Stimulated activated CD4-positive, alpha-beta T cell treated with anti-CD3 and anti-CD28 coated beads, TNF-alpha, amount 100 ng/mL, for 1 hour (primary cell): ENCODE measurements at places on chromosomes 3 and 15.

DNA sequence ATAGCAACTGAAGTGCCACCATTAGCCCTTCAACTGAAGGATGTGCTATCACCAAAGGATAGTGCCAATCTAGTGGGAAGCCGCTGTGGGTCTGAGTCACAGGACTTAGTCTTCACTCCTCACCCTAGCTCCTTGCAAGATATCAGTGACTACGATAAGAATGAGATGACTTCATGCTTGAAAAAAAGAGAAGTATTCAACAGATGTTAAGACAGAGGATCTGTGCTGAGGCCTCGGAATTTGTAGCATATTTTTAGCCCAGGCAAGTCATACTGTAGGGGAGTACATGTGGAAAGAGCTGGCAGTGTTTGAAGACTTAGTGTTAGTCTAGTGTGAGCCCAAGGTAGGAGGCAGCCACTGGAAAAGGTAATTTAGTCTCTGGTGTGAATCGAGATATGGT, 270.7 kb upstream of the LRTM1 start:
- no peak for DNase-seq

- DNase-seq, result no peak
Measured at GRCh38 chr3:16994854-16995525, 110.2 kb downstream of the PLCL2 start.

- DNase-seq, result no peak
Measured at GRCh38 chr3:72601060-72601459, 247.2 kb downstream of the SHQ1 start.

DNA sequence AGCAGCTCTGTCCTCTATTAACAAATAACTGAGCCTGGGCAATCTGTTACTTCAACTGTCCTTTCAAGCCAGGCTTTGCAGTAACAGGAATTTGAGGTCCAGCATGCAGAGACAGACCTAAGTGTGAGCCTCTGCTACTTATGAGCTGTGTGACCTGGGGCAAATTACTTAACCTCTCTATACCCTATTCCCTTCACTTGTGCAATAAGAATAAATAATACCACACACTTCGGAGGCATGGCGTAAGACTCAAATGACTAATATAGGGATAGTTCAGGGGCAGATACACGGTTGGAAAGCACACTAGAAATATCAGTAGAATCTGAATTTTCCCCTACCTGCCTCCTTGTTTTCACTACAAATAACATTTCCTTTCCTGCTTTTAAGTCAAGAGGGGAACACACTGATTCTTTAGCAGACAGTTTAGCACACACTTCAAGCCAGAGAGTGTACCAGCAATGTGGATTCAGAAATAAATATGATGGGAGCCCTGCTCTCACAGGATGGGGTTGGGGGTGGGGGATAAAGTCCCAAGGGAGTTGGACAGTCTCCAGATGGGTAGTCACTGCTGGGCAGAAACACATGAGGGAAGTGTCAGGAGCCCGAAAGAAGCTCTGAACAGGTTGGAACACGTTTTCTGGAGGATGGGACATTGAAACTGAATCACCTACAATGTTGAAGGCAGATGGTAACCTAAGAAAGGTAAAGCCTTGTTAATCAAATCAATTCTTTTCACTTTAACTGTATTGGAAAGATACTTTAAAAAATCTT, 61.8 kb upstream of the RBP1 start:
- DNase-seq, result no peak

- DNase-seq, result no peak
Measured at GRCh38 chr3:52341123-52341522, 25.0 kb downstream of the DNAH1 start.

- DNase-seq, result no peak
Measured at GRCh38 chr3:59737241-59737640, 687.4 kb upstream of the CFAP20DC start.

- no peak for DNase-seq
Measured at GRCh38 chr3:4726549-4726948, 233.4 kb downstream of the ITPR1 start.

DNA sequence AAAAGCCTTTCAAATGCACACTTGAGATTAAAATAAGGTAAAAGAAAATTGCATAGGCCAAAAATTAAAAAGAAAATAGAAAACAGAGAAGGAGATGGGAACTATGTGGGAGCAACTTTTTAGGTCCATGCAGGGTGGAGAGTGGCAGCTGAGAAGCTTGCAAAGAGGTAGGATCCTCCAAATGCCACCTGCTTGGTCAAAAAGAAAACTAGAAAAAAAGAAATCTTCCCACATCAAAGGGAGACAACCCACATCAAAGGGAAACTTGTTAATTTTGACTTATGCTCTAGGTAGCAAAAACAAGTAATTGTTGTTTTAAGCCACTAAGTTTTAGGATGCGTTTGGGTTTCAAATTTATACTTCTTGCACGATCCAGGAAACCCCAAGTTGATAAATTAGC, 342.9 kb downstream of the IL20RB start:
- DNase-seq, result no peak

DNA sequence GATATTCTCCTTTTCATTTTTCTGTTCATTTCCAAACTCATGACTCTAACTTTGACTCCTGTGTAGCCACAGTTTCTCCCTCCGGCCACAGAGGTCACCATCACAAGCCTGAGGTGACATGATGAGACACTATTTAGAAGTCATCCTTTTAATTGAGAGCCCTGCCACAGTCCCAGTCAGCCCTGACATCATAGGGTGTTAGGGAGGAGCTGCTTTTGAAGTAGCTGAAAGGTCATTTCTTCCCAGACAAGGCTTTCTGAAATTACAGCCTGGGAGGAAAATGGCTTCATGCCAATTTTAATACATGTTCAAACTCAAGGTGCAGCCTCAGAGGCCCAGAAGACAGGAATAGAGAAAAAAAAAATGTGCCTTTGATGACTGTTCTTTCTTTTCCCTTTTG, 532.8 kb upstream of the TGFBR2 start:
- DNase-seq, result no peak
